ENCODE measurements at places on chromosomes 4 and X.

DNA sequence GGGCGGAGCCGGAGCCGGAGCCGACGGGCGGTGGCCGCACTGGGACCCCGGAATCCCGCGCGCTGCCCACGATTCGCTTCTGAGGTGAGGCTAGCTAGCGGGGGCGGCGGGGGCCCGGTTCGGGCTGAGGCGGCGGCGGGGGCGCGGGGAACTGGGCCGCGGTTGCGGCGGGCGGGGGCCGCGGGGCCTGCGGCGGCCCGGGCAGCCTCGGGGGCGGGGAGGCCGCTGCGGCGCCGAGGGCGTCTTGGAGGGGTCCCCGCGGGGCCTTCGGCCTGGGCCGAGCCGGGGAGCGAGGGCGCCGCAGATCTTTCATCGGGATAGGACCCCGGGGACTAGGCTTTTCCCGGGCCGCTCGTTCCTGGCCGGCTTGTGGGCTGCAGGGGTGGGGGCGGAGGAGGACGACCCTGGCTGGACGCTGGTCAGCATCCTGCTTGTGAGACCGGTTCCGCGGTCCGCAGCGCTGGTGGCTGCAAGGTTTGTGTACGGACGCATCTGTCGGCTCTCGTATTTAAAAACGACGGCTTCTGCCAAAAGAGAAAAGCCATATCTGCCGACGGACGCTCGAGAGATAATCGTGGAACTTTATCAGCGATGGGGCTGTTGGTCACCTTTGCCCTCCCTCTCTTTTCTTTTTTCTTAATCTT, 419 bp downstream of the ADD1 start:
- no peak for DNase-seq

DNA sequence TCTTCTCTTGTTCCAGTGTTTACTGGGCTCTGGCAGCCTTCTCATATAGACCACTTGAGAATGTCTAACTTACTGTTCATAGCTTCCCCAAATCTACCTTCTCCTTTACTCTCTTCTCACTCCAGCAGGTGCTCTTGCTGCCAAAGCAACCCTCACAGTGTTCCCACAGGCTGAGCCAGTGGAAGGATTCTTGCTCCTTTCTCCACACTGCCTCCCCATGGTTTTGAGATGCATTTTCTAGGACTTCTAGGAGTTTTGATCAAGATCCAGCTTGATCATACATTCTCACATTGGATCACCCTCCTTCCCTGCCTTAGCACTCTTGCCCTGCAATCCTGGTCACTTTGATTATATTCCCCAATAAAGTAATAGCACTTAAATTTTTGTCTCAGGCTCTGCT, 230.8 kb downstream of the TMEM47 start:
- DNase-seq, result no peak

- no peak for DNase-seq
Observed at GRCh38 chrX:111100191-111100590, 4.2 kb downstream of the PAK3 start.

- no peak for DNase-seq
Observed at GRCh38 chr4:148448141-148448540, 5.9 kb upstream of the NR3C2 start.
